ENCODE measurements at places on chromosomes 16 and 17.

GRCh38 chr16:78869492-78869891, 731.0 kb downstream of the MAF start:
- no peak for DNase-seq

DNA sequence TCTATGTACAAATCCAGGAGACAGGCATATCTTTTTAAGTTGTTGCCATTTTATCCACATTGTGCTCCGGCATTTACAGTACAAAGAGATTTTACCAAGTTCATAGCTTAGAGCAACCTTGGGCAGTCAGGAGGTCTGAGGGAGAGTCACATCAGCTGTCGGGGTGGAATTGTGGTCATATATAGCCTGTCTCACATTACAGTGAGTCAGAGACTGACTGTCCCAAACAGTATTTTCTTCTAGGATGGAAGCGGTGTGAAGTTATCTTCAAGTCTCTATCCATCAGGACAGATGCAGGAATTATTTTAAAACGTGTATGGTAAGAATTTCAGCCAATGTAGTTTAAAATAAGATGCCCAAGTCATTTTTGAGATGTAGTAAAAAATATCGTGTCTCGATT, 53.0 kb downstream of the GPRC5B start:
- no peak for DNase-seq

DNA sequence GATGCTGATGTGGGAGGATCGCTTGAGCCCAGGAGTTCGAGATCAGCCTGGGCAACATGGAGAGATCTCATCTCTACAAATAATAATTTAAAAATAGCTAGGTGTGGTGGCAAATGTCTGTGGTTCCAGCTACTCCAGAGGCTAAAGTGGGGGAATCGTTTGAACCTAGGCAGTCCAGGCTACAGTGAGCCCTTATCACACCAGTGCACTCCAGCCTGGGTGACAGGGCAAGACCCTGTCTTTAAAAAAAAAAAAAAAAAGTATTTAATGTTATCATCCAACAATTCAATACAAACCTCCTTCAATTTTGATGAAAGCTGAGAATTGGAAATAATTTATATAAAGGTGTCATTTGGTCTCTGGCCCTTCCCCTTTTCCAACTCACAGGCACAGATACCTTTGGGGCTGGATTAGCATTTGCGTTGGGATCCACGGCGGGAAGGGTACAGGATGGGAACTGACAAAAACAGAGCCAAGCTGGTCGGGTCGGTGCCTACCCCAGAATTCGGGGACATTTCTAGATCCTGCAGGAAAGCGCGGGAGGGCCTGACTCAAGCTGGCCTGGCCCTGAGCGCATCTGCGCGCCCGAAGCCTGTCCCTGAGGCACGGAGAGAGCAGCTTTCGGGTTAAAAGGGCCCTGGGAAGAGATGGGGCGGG, 860 bp upstream of the DCAF7 start:
- no peak for DNase-seq

- no peak for DNase-seq
Measured at GRCh38 chr17:31560616-31561235, 169.3 kb downstream of the RAB11FIP4 start.

GRCh38 chr17:16354585-16354984, 1.3 kb upstream of the CENPV start:
- no peak for DNase-seq

DNA sequence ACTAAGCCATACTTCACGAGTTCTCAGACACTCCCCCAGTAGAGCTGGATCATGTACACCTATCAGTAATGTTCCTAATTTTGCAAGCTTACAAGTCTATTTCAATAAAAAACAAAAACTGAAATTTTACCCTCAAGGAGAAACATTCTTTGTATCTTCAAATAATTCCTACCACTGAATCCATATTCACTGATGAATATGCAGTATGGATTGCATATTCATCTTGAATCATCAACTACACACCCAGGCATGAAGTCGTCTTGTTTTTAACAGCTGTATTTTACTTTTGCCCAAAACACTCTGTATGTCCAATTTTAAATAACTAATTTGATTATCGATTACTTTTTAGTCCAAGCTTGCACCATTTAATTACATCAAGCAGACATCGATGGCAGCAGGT, 31.8 kb downstream of the ZDHHC7 start:
- DNase-seq, result no peak

- DNase-seq, result no peak
Measured at GRCh38 chr16:87575027-87575804, 27.1 kb upstream of the JPH3 start.

DNA sequence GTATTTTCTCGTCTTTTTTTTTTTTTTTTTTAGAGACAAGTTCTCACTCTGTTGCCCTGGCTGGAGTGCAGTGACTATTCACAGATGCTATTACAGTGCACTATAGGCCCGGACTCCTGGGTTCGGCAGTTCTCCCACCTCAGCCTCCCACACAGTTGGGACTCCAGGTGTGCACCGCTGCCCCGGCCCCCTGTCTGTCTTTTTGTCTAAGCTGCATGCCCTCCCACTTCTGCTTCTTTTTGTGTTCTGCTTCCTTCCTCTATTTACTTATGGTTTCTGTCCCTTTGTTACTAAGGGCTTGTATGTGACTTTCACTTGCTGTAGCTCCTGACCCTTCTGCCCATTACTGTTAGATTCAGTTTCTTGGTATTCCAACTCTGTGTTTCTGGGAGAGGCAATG, 20.5 kb downstream of the SLC7A6 start:
- DNase-seq, result no peak

- DNase-seq, result no peak
Measured at GRCh38 chr17:62675260-62675659, 47.8 kb downstream of the MRC2 start.

GRCh38 chr17:50476545-50477315, 1.9 kb upstream of the RSAD1 start:
- DNase-seq, result no peak

- DNase-seq, result no peak
Measured at GRCh38 chr17:77861981-77862645, 96.4 kb upstream of the TNRC6C start.

GRCh38 chr17:55282379-55282702, 17.6 kb downstream of the HLF start:
- no peak for DNase-seq

GRCh38 chr17:40070709-40071312, 8.0 kb downstream of the THRA start:
- DNase-seq, result no peak

DNA sequence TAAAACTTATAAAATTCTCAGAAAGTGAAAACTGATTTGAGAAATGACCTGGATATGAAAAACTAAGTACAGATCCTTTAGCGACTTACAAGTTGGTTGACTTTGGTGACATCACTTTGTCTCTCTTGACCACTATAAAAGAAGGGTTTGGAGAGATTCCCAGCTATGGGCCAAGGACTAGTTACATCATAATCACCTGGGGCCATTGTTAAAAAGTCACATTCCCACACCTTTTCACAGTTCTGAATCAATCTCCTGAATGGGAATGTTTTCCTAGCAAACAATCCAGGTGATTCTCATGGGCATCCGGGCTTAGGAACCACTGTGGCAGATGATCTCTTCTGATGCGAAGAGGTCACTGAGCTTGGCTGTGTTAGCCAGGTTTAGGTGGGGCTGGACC, 620 bp upstream of the VWA3A start:
- DNase-seq, result no peak

- no peak for DNase-seq
Measured at GRCh38 chr17:61413661-61414126, 14.1 kb downstream of the TBX2 start.

All from CD8-positive, alpha-beta memory T cell (primary cell).